A549 treated with ZK216348 at 1 μM for 4 hours (cell line): ENCODE measurements at places on chromosomes 4 and X. TPM values are rescaled to one million over a fixed set of nuclear protein-coding genes. Genes with fewer than 3 reads are reported as not detected.

TMEM271 gene
- not detected in 5 replicates for total RNA-seq

SPANXN4 gene
- total RNA-seq, result not detected in 5 replicates

CABS1 gene
- total RNA-seq, result not detected in 5 replicates

ARR3 gene
- not detected in 5 replicates for total RNA-seq

ESX1 gene
- total RNA-seq, result 0.14 to 0.16 TPM in 2 of 5 replicates, not detected in the others

TRIM60 gene
- not detected in 5 replicates for total RNA-seq

TLR6 gene
- 2.1 to 3.5 TPM (median 3.0 TPM) in 5 replicates for total RNA-seq

MMRN1 gene
- total RNA-seq, result not detected in 5 replicates

IL21 gene
- not detected in 5 replicates for total RNA-seq

SLC2A9 gene
- total RNA-seq, result 0.20 to 0.73 TPM (median 0.39 TPM) in 5 replicates

CT55 gene
- total RNA-seq, result not detected in 5 replicates

MTNR1A gene
- total RNA-seq, result 0.21 to 0.91 TPM (median 0.43 TPM) in 5 replicates

DUSP21 gene
- total RNA-seq, result not detected in 5 replicates

ZCCHC4 gene
- 3.9 to 5.0 TPM (median 4.1 TPM) in 5 replicates for total RNA-seq

KCNIP4 gene
- total RNA-seq, result not detected in 5 replicates

MAGEA2 gene
- not detected in 5 replicates for total RNA-seq

SCRG1 gene
- total RNA-seq, result not detected in 5 replicates

MUC7 gene
- not detected in 5 replicates for total RNA-seq

VCX3B gene
- total RNA-seq, result 0.20 TPM in 1 of 5 replicates, not detected in the others

HCCS gene
- 56.3 to 72.1 TPM (median 56.4 TPM) in 5 replicates for total RNA-seq

FAM47A gene
- not detected in 5 replicates for total RNA-seq

GPR82 gene
- not detected in 5 replicates for total RNA-seq

L1CAM gene
- 18.2 to 26.1 TPM (median 21.4 TPM) in 5 replicates for total RNA-seq

TLR2 gene
- 0.21 to 1.1 TPM (median 0.31 TPM) in 5 replicates for total RNA-seq

TMPRSS11D gene
- not detected in 5 replicates for total RNA-seq

ZIC3 gene
- total RNA-seq, result not detected in 5 replicates

P2RY4 gene
- not detected in 5 replicates for total RNA-seq

ARHGEF6 gene
- total RNA-seq, result 0.07 to 0.26 TPM (median 0.21 TPM) in 5 replicates

PROM1 gene
- 0.27 to 0.80 TPM (median 0.36 TPM) in 5 replicates for total RNA-seq

GYG2 gene
- 3.7 to 4.8 TPM (median 4.0 TPM) in 5 replicates for total RNA-seq

GPC4 gene
- total RNA-seq, result 0.04 to 0.06 TPM (median 0.06 TPM) in 3 of 5 replicates, not detected in the others

GALNTL6 gene
- total RNA-seq, result 0.05 to 0.06 TPM in 2 of 5 replicates, not detected in the others

BANK1 gene
- 0.65 to 1.0 TPM (median 0.73 TPM) in 5 replicates for total RNA-seq

SPACA5 gene
- total RNA-seq, result not detected in 5 replicates

CACNA1F gene
- not detected in 5 replicates for total RNA-seq

SLC34A2 gene
- 0.19 TPM in 1 of 5 replicates, not detected in the others for total RNA-seq

GAGE1 gene
- total RNA-seq, result not detected in 5 replicates

PABPC5 gene
- total RNA-seq, result not detected in 5 replicates

MAGEC1 gene
- total RNA-seq, result 0.15 TPM in 1 of 5 replicates, not detected in the others

AFP gene
- 1.3 to 4.4 TPM (median 1.8 TPM) in 5 replicates for total RNA-seq

CXCL6 gene
- total RNA-seq, result not detected in 5 replicates

CDKN2AIP gene
- total RNA-seq, result 8.9 to 12.1 TPM (median 9.6 TPM) in 5 replicates

MED12 gene
- total RNA-seq, result 8.3 to 14.3 TPM (median 14.0 TPM) in 5 replicates

EMD gene
- total RNA-seq, result 129 to 165 TPM (median 156 TPM) in 5 replicates

CDKL2 gene
- total RNA-seq, result 0.36 to 0.79 TPM (median 0.70 TPM) in 5 replicates

VSIG4 gene
- not detected in 5 replicates for total RNA-seq

HTR2C gene
- total RNA-seq, result not detected in 5 replicates

FNIP2 gene
- total RNA-seq, result 3.3 to 6.3 TPM (median 4.4 TPM) in 5 replicates

ZNF674 gene
- total RNA-seq, result 2.6 to 3.6 TPM (median 2.9 TPM) in 5 replicates

CBLL2 gene
- not detected in 5 replicates for total RNA-seq

PF4V1 gene
- not detected in 5 replicates for total RNA-seq

PITX2 gene
- 0.72 to 1.5 TPM (median 1.0 TPM) in 5 replicates for total RNA-seq

TEC gene
- total RNA-seq, result 1.6 to 2.3 TPM (median 2.0 TPM) in 5 replicates

IL2RG gene
- 0.09 to 0.21 TPM (median 0.18 TPM) in 3 of 5 replicates, not detected in the others for total RNA-seq

CXorf51A gene
- total RNA-seq, result not detected in 5 replicates

GLRA3 gene
- not detected in 5 replicates for total RNA-seq

CCKAR gene
- not detected in 5 replicates for total RNA-seq
